ENCODE measurements at places on chromosomes 2 and 18. TPM values are rescaled to one million over a fixed set of nuclear protein-coding genes. Genes with fewer than 3 reads are reported as not detected.

DNA sequence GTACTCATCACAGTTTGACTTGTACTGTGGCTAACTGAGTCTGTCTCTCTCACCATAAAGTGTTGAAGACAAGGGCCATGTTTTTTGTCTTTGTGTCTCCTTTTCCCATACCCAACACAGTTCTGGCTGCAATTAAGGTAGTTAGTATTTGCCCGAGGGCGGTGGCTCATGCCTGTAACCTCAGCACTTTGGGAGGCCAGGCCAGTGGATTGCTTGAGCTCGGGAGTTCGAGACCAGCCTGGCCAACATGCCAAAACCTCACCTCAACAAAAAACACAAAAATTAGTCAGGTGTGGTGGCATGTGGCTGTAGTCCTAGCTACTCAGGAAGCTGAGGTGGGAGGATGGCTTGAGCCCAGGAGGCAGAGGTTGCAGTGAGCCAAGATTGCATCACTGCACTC, 6.9 kb upstream of the KIF3C start:
- H3K27me3 ChIP-seq, result no peaks in the 10 kb centered on the region
- H3K4me3 ChIP-seq, result no peak overlapping the region
- no peaks in the 10 kb centered on the region for H3K36me3 ChIP-seq
- H3K4me1 ChIP-seq, result peaks cover 11% of the 10 kb centered on the region
- DNase-seq, result no peak
- no peak overlapping the region for H3K27ac ChIP-seq

- peaks cover 3% of the 10 kb centered on the region for H3K36me3 ChIP-seq
- H3K27me3 ChIP-seq, result no peaks in the 10 kb centered on the region
- no peak overlapping the region for H3K4me3 ChIP-seq
- peaks cover 4% of the 10 kb centered on the region for H3K4me1 ChIP-seq
- DNase-seq, result no peak
- no peak overlapping the region for H3K27ac ChIP-seq
Measured at GRCh38 chr18:36316246-36316645, 18.7 kb downstream of the FHOD3 start.

GRCh38 chr18:46072376-46072867, 362 bp upstream of the PSTPIP2 start:
- H3K4me3 ChIP-seq, result peak overlapping the region; percentile 79
- no peak for DNase-seq
- H3K4me1 ChIP-seq, result peaks cover 13% of the 10 kb centered on the region
- H3K27me3 ChIP-seq, result no peaks in the 10 kb centered on the region

GRCh38 chr2:101630224-101630949, 67.1 kb upstream of the MAP4K4 start:
- no peak overlapping the region for H3K27ac ChIP-seq
- no peaks in the 10 kb centered on the region for H3K27me3 ChIP-seq
- no peaks in the 10 kb centered on the region for H3K36me3 ChIP-seq
- H3K4me3 ChIP-seq, result no peak overlapping the region
- no peaks in the 10 kb centered on the region for H3K4me1 ChIP-seq

DNA sequence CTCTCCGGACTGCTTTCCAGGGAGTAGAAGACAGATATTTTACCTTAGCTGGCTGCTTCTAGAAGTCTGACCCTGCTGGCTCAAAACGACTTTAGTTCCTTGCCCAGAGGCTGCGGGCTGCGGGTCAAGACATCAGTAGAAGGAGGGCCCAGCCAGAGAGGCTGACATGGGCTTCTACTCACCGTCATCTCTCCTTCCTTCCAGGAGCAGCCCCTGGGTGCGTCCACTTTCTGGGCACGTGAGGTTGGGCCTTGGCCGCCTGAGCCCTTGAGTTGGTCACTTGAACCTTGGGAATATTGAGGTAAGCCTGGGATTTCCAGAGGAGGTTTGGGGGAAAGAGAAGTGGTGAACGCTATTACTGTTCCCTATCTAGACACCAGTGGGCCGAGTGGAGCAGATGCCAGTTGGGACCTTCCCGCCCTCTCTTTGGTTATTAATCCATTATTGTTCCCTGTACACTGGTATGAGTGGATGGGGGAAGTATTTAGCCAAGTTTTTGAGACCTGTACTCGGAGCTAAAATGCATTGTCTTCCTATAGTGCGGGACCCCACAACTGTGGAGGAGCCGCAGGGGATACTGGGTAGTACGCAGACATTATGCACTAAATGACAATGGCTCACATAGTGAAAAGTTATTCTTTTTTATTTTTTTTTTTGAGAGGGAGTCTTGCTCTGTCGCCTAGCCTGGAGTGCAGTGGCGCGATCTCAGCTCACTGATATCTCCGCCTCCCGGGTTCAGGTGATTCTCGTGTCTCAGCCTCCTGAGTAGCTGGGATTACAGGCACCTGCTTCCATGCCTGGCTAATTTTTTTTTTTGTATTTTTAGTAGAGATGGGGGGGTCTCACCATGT, 26.3 kb upstream of the CASP8 start:
- peaks cover 6% of the 10 kb centered on the region for H3K27me3 ChIP-seq
- H3K27ac ChIP-seq, result no peak overlapping the region
- DNase-seq, result no peak
- peaks cover 18% of the 10 kb centered on the region for H3K4me1 ChIP-seq
- no peaks in the 10 kb centered on the region for H3K36me3 ChIP-seq

DNA sequence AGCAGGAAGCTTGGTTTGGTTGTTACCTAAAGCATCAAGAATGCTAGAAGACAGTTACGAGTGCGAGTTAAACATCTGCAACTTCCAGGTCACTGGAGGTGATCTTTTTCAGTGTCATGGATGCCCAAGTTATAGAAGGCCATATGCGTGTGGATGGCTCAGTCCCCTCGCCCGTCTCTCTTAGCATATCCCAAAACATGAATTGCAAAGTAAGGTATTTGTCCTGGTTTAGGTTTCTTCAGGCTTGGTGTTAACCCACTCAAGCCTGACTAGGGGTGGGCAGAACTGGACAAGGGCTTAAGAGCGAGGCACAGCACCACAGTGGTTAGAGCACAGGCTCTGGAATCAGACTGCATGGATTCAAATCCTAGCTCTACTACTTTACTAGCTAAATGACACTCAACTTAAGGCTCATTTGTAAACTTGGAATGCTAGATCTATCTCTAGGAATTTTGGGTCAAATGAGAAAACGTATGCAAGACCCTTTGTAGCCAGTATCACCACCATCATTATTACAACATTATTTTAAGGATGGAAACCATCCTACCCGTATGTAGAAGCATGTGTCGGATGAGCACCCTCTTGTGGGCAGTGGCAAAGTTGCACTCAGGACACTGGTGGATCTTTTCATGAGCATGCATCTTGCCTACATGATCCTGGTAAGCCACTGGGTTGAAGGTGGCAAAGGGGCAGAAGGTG, 11.2 kb downstream of the ZNF142 start:
- H3K4me3 ChIP-seq, result no peak overlapping the region
- H3K27me3 ChIP-seq, result no peaks in the 10 kb centered on the region
- H3K27ac ChIP-seq, result no peak overlapping the region
- peaks cover 34% of the 10 kb centered on the region for H3K36me3 ChIP-seq
- H3K4me1 ChIP-seq, result no peaks in the 10 kb centered on the region

DNA sequence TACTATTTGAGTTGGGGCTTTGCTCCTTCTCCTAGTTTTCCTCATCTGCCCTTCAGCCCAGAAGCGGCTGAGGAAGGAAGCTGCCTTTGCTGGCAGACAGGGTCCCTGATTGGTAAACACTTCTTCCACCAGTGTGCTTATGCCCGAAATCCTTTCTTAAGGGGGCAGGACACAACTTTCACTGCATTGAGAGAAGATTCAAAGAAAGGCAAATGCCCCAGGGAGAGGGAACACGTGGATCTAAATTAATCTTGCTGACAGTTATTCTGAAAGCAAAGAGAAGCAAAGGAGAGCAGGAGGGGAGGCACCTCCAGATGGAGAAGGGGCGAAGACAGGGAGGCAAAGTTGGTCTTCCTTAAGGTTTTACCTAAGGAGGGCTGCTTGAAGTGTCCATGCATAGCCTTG, 92.1 kb upstream of the EFEMP1 start:
- H3K36me3 ChIP-seq, result no peaks in the 10 kb centered on the region
- peaks cover 1% of the 10 kb centered on the region for H3K27me3 ChIP-seq
- no peak for DNase-seq
- H3K27ac ChIP-seq, result no peak overlapping the region

- H3K27ac ChIP-seq, result no peak overlapping the region
- H3K4me1 ChIP-seq, result no peaks in the 10 kb centered on the region
- no peak for DNase-seq
- peaks cover 7% of the 10 kb centered on the region for H3K27me3 ChIP-seq
- no peak overlapping the region for H3K4me3 ChIP-seq
Measured at GRCh38 chr18:45731716-45732115, 7.7 kb downstream of the SLC14A1 start.

GRCh38 chr18:9898792-9899549, 13.2 kb downstream of the TXNDC2 start:
- no peaks in the 10 kb centered on the region for H3K36me3 ChIP-seq
- DNase-seq, result no peak
- H3K27ac ChIP-seq, result no peak overlapping the region
- no peak overlapping the region for H3K4me3 ChIP-seq
- H3K27me3 ChIP-seq, result peaks cover 2% of the 10 kb centered on the region
- peaks cover 10% of the 10 kb centered on the region for H3K4me1 ChIP-seq

DNA sequence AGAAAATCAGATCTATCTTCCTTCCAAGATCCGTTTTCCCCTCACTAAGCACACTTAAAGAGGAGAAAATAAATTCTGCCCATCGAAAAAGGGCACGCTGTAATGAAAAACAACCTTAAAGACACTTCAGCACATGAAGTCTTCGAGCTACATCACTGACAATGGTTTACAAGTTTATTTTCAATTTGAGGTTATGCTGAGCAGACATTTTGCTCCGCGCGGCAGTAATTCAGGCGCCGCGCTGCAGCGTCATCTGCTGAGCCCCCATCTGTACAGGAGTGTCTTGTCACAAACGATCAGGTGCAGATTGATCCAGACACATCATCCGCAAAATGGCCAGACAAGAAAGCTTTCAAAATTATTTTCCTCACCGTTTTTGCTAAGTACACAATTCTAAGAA, 341.7 kb downstream of the STK39 start:
- H3K4me3 ChIP-seq, result no peak overlapping the region
- peaks cover 1% of the 10 kb centered on the region for H3K27me3 ChIP-seq
- H3K36me3 ChIP-seq, result no peaks in the 10 kb centered on the region
- H3K27ac ChIP-seq, result no peak overlapping the region
- H3K4me1 ChIP-seq, result no peaks in the 10 kb centered on the region

Gene TCF23
- total RNA-seq, result 0.04 TPM

Gene CHST9
- total RNA-seq, result 2.4 TPM

Gene PROKR1
- total RNA-seq, result 0.11 TPM

Gene PECR
- total RNA-seq, result 9.7 TPM
